ENCODE measurements at places on chromosomes 7 and 10.

GRCh38 chr7:47635091-47636080, 53.5 kb upstream of the TNS3 start:
- DNase-seq = no peak

DNA sequence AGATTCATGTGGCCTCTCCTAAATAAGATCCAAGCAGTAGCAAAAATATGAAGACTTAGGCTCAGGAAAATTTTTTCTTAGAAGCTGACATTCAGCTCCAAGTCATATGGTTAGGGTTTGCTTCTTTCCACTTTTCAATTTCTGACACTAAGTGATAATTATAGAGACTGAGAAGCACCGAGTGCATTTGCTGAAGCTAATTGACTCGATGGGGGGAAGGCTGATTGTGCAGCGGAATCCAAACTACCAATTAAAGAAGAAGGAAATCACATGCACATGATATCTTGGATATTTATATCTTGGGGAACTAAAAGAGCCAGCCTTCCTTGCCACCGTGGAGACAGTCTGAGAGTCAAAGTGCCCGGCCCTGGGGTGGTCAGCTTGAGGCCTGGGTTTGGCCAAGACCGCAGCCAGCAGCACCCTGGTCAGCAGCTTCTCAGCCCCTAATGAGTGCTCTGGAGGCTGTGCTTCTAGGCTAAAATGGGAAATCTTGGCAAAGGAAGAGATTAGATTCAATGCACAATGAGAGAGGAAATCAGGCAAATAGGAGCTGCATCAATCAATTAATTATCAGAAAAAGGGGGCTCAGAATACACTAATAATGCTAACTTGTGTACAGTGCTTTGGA, 589.3 kb downstream of the NRG3 start:
- no peak for DNase-seq

DNA sequence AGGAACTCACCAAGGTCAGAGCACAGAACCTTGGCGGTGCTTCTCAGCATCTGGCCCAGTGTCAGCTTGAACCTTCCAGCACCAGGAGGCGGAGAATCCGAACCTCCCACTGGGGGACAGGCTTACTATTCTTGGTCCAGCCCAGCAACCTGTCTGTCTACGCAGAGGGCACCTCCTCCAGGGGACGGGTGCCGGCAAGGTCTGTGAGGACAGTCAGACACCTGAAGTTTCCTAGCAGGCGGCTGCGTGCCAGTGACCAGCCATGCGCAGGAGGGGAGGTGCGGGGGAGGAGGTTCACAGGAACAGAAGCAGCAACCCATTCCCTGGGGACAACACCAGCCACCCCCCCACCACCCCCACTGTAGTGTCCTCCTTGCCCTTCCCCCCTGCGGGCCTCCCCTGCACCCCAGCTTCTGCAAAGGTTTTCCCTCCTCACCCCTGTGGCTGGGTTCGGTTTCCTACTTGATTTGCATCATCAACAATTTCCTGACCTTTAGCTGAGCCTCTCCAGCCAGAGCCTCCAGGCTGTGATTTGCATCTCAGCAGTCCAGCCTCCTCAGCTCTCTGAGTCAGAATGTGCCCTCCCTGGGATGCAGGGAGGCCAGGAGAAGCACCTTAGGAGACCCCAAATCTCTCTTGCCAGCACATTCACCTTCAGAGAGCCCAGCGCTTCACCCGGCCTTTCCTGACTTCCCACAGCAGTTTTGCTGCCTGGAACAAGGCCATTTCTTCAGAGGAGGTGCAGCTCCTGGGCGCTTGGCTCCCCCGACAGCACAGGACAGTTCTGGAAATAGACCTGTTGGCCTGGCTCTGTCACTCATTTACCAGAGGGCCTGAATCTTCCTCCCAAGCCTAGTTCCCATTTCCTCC, 107.5 kb upstream of the NPS start:
- DNase-seq = no peak

GRCh38 chr10:122648599-122649428, 50.8 kb downstream of the C10orf120 start:
- DNase-seq = peak; percentile 39

DNA sequence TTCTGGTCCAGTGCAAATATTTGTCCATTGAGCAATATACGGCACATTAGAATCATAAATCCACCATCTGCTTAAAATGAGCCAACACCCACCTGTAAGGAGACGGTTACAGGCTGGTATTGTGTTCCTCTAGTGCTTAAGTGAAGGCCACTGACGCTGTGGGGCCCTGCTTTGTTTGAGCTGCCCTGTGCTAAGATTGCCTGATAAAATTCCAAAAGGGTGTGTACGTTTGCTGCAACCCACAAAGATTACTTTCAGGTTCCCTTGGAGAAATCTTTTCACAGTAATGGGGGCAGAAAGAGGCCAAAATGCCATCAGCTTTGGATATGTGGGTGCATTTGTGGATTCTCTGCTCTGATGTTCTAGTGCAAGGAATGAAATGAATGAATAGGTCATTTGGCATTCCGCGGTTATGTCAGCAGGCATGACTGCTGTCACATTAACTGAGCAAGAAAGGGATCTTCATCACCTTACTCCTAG, 34.4 kb downstream of the AGR3 start:
- DNase-seq = no peak

DNA sequence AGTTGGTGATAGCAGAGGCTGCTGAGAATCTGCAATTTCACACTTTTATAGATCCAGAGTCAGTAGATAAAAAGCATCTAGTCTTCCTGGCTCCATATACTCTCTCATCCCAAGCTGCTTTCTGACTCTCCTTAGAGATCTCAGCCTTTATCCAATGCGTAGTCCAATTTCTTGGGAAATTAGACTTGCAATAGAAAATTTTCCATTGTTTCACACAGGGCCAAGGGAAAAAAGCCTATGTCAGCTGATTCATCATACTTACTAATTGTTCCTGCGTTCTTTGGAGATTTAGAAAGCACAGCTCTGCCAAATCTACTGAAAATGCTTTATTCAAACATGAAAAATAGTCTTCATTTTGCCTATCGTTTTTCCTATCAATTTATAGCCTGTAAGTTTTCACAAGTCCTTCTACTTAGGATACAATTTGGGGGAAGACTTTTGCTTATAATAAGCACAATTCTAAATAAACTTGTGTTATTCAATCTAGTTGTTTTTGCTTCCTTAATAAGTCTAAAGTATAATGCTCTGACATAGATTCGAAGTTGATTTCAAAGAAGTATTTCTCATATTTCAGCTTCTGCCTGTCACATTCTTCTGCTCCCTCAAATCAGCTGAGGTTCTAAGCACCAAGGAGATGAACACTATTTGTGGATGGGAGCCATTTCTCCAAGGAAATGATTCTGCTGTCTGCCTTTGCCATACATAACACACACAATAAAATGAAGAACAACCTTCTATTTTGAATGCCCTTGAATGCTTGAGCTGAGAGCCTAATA, 165.4 kb downstream of the ADAM12 start:
- DNase-seq = no peak

DNA sequence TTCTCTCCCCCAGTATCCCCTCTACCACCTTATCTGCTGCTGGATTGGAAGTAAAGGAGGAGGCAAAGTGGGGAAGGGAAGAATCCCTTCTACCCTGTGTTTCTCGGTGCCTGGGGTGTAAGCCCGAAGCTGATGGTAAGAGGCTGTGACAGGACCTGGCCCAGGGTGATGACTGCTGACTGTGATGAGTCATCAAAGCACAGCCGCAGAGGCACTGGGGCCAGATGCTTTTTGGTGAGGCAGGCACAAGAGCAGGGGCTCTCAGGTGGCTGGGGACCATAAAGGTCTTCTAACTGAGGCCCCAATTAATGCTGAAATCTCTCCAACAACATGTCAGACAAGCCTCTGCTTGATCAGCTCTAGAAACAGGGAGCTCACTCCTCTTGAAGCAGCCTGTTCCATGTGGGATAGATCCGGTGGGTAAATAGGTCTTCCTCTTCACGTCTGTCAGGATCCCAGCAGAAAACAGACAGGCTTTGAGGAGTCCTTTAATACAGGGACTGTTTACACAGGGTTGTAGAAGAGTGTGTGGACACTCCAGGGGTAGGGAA, 86.1 kb upstream of the PCBD1 start:
- peak; percentile 47 for DNase-seq

GRCh38 chr7:32357535-32358277, 132.5 kb downstream of the LSM5 start:
- no peak for DNase-seq

DNA sequence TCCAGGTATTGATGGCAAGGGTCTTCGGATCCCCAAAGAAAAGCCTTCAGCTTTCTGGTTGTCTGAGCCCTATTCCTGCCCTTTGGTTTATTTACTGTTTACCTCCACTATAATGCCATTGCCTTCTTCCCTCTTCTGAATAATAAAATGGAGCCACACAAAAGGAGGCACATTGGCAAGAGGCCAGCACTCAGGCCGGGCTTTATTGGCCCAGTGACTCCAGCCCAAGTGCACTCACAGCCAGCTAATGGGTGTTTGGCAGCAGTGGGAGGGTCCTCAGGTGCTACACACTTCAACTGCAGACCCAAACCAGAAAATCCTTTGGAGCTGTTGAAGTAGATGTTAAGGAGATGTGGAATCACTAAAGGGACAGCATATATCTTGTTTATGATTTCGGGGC, 336.0 kb downstream of the PLXNA4 start:
- no peak for DNase-seq

DNA sequence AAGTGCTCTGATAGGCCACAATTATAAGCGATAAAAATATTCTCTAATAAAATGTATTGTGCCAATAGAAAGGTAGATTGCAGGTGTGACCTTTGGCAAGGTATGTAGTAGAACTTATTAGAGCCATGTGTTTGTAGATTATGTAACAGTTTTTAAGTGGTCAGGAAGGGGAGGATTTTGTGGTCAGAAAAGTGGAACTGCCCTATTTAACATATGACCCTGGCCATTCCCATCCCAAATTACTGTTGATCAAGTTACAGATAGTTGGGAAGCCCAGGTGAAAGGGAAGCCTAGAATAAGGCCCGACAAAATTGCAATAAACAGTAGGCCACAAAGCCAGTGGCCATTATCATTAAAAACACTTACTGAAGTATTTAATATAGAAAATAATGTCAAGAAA, 89.2 kb downstream of the SPAG6 start:
- no peak for DNase-seq

DNA sequence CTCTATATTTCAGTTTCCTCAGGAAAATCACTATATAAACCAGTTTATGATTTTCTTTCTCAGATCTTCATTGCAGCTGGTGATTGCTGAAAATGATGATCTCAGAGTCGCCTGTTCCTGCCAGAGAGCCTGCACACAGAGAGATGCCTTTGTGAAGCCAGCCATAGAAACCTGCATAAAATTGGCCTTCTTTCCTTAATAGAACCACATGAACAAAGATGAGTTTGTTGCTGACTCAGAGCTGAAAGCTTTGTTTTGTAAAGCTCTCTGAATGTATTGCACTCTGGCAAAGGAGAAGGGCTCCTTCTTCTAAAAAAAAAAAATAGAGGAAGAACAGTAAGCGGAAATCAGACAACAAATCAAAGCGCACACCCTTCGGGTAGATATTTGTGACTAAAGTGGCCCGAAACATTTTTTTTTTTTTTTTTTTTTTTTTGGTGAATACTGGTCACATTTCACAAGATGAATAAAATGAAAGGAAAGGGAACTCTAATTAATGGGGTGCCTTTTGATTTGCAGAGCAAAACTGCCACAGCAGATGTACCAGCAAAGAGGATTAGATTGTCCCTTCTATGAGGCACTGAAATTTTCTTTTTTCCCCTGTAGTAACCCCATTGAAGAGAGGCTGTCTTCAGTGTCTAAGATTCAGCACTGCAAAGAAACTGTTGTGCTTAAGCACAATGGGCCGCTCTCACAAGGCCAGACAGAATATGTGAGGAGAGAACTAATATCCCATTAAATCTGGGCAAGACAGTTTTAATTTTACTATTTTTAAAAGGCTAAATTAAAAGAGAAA, 75.1 kb upstream of the PTPRZ1 start:
- no peak for DNase-seq

- DNase-seq = no peak
Observed at GRCh38 chr10:188546-188945, 53.3 kb downstream of the ZMYND11 start.

DNA sequence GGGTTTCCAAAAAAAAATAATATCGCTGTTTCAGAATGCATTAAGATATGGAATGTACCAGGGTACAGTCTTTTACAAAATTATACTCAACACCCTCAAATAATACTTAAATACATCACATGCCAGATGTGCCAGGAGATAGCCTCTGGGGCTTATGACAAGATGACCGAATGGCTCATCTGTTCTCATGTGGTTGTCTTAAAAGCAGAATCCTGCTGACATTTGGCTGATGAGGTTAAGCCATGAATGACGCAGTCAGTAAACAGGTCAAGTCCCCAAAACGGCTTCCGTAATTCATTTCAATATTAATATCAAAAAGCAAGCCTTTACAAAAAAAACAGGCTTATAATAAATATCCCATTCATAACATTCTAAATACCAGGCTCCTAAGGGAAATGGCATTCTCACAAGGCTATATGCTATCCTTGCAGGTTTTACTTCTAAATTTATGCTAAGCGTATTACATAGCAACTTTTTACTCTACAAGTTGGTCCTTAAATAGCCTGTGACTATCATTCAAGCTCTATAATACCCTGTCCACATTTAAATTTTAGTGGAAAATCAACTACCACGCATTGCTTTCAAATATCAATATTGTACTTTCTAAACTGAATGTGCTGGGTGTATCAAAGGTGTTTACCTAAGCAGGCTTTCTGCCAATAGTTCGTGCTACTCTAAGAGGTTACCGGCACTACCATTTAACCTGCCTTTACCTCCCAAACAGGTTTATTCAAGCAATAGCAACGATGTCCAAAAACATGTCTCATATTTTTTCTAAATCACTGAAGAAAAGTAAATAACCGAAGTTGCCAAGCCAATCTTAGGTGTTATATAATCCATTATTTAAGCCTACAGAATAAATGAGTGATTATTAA, 15.6 kb downstream of the SMURF1 start:
- no peak for DNase-seq

- peak; percentile 14 for DNase-seq
Observed at GRCh38 chr7:151381348-151382078, 28.3 kb downstream of the WDR86 start.

- no peak for DNase-seq
Observed at GRCh38 chr10:72875250-72876055, 18.1 kb upstream of the OIT3 start.

DNA sequence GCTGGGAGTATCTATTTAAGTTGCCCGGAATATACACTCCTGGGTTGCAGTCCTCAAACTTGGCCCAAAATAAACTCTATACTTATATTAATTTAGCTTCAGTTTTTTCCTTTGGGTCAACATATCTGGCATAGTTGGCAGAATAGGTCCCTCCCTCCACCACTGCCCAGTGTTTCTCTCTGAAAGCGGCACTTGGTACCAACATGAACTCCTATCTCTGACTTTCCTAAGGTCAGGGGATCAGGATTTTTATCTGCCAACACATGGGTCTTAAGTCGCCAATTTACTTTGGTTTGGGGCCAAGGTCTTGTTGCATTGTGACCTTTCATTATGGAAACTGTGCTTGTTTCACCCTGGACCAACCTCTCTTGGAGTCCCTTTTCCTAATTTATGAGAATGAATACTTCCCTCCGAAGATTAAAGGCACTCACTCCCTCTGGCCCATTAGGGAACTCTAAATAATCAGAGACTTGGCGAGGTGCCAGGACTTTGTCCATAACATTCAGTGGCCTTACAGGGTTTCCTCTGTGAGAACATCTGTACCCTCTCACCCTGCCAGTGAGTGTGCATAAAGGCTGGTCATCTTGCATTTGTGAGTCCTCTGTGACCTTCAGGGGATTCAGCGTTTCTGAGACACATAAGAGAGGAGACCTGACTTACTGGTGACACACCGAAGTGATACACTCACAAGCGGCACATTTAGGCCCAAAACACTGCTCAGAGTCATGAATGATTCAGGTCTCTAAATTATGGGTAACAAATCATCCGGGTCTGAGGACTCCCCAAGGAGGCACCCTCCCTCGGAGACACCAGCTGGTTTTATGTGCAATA, 19.7 kb upstream of the FKBP9 start:
- DNase-seq = no peak
